ENCODE measurements at places on chromosomes 4 and X.

GRCh38 chrX:43566170-43566569 lies 89.9 kb upstream of the MAOA start:
- DNase-seq = no peak

- DNase-seq = no peak
Measured at GRCh38 chr4:40206426-40206825, 9.6 kb downstream of the RHOH start.

GRCh38 chr4:142547974-142548373 lies 298.1 kb downstream of the INPP4B start:
- no peak for DNase-seq

- DNase-seq = no peak
Measured at GRCh38 chr4:17492058-17492741, 19.7 kb downstream of the QDPR start.

DNA sequence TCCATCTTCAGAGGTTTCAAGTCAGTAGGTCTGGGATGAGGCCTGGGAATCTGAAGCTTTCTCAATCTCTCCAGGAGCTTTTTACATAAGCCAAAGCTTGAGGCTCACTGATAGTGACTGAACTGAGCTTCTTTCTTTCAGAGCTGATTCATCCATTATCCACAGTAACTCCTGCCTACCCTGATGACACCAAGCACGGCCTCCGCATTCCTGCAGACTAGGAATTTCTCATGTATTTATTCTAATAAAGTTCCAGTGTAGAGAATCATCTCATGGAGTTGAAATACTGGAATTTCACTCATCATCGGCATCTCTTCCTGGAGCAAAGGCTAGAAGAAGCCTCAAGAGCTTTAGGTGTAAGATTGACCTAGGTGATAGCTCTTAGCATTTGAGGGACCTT lies 12.1 kb upstream of the DCTD start:
- DNase-seq = no peak

- DNase-seq = no peak
Measured at GRCh38 chr4:57078685-57079521, 31.3 kb downstream of the IGFBP7 start.

- DNase-seq = no peak
Measured at GRCh38 chr4:13527192-13527980, 16.9 kb downstream of the NKX3-2 start.

DNA sequence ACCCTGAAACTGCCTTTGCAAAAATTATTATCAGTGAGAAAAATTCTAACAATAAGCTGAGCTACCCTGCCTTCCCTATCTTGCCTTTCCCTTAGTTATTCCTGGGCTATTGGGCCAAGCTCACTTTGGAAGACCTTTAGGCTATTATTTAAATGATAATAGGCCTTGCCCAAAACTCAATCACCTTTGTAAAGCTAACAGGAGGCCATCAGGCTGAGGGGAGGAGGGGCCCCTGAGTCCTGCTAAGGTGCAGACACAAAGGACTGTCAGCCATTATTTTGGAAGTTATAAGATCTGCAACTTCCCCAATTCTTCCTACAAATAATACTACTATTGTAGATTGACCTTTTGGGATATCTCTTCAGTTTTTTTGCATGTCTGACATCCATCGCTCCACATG lies 278.8 kb upstream of the DIAPH2 start:
- no peak for DNase-seq

- DNase-seq = no peak
Measured at GRCh38 chr4:32455231-32455630, 1735.1 kb downstream of the PCDH7 start.

GRCh38 chrX:105260291-105261043 lies 40.0 kb upstream of the TEX13A start:
- DNase-seq = no peak

- DNase-seq = peak; percentile 79
Measured at GRCh38 chrX:154486396-154487207, at the start of gene UBL4A. UBL4A (minus strand) TSS chrX:154486615; CDS start chrX:154486584, 31 bp downstream.

DNA sequence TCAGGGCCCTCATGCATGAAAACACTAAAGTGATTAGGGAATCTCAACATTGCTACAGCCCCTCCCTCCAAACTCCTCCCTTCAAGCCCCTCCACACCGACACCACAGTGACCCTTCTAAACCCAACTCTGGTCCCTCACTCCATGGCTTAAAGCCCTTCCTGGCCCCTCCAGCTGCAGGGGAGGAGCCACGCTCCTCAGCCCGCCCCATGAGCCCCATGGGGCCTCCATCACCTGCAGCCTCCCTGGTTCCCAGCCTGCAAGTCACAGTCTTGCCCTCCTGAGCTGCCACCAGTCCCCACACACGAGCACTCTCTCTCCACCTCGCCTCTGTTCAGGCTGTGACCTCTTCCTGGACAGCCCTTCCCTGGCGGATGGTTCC lies 31.2 kb downstream of the PPP2R2C start:
- DNase-seq = no peak

DNA sequence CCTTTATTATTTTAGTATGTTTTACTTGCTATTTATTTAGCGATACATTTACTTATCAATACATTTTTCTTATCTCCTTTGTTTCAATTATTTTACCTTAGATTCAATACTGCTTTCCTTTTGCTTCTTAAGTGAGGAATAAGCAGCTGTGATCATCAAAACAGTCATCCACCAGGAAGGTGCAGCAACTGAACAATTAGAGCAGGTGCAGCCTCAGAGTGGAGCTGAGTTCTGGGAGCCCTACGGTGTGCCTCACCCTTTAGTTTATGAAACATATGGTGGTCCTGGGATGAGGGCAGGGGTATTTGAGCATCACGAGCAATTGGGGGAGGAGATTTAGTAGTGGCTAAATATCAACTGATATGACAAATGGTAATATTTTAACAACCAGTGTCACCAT lies 111.0 kb downstream of the FRYL start:
- DNase-seq = no peak

DNA sequence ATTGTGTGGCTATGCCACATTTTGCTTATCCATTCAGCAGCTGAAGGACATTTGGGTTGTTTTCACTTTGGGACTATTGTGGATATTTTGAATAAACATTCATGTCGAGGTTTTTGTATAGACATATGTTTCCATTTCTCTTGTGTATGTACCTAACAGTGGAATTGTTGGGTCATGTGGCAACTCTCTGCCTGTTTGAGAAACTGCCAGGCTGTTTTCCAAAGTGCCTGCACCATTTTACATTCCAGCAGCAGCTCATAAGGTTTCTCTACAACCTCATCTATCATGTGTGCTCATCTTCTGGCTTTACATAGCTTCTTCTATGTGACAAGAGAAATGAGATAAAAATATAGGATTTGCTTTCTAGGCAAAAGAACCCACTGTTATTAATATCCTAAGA lies 29.5 kb upstream of the TSPAN5 start:
- DNase-seq = no peak

GRCh38 chr4:87505862-87506261 lies 23.3 kb downstream of the SPARCL1 start:
- DNase-seq = no peak

- no peak for DNase-seq
Measured at GRCh38 chr4:56961107-56961500, 16.3 kb downstream of the NOA1 start.

GRCh38 chr4:174133551-174133950 lies 149.9 kb downstream of the FBXO8 start:
- DNase-seq = peak; percentile 21

DNA sequence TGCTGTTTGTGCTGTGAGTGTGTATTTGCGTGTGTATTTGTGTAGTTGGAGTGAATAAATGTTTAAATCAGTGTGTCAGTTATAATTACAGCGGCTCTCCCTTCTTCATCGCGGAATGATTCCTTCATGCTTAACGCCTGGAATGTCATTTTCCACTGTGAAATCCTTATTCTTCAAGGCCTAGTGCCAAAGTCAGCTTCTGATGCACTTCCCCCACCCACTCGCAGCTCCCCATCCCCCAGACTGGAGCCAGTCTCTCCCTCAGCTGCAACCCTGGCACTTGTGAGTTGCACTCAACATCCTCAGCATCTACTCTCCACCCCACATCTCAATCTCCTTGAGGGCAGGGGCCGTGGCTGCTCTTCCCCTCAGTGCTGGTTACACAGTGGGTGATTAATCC lies 583.0 kb downstream of the BCOR start:
- no peak for DNase-seq

DNA sequence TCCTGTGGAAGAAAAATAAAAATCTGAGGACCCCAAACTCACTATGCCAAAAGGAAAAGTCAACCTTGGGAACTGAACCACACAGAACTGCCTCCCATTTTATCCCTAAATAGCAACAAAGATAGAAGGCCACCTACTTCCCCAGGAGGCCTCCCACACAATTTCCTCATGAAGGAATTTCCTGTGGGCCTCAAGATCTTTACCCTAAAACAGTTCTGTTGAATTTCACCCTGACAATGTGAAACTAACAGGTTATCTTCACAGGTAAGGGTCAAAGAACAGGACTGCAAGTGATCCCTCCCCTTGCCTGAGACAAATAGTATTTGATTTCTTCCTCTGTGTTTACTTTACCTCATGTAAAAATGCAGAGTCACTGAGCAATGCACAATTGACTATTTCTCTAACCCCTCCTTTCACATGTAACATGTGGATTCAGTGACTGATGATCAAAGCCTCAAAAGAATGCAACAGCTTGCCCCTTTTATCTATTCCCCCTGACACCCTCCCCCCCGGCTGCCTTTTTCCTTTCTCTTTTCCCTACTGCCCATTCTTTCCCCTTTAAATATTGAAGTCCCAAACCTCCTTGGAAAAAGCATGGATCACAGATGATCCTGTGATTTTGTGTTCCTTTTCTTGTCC lies 33.3 kb downstream of the MEPE start:
- no peak for DNase-seq

DNA sequence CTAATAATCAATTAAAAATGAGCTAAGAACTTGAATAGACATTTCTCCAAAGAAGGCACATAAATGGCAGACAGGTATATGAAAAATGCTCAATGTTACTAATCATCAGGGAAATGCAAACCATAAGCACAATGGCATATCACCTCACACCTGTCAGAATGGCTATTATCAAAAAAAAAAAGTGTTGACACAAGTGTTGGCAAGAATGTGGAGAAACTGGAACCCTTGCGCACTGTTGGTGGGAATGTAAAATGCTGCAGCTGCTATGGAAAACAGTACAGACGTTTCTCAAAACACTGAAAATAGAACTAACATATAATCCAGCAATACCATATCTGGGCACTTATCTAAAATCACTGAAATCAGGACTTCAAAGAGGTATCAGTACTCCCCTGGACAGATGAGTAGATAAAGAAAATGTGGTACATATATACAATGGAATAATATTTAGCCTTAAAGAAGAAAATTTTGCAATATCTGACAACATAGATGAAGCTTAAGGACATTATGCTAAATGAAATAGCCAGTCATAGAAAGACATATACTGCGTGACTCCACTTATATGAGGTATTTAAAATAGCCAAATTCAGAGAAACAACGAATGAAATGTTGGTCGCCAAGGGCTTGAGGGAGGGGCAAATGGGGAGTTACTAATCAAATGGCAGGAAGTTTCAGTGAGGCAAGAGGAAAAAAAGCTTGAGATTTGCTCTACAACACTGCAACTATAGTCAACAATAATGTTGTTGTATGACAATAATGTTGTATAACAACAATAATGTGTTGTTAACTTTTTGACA lies 175.5 kb downstream of the WDFY3 start:
- no peak for DNase-seq

DNA sequence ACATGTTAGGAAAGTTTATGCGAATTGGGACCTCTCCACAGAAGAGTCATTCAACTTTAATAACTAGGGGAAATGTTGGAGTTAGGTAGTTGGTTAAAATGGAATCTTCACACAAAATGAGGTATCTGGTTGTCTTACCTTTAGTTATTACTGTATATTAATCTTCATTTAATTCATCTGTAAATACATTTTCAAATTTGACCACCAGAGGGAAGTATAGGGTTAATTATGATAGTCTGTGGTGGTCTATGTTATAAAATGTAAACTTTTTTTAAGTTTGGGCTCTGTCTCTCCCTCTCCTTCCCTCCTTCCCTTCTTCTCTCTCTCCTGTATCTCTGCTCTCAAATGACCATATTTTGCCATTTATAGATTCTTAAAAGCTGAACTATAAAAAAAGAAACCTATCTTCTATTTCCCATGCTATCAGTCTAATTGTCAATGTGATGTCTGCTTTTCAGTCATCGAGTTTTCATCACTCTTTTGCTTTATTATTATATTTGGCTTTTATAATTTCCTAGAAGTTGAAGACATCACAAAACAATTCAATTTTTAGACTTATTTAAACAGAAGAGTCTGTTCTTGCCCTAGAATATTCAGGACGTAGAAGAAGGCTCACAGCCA lies 49.8 kb downstream of the TMEM144 start:
- peak; percentile 12 for DNase-seq

GRCh38 chr4:153794006-153794405 lies 5.1 kb upstream of the SFRP2 start:
- no peak for DNase-seq

DNA sequence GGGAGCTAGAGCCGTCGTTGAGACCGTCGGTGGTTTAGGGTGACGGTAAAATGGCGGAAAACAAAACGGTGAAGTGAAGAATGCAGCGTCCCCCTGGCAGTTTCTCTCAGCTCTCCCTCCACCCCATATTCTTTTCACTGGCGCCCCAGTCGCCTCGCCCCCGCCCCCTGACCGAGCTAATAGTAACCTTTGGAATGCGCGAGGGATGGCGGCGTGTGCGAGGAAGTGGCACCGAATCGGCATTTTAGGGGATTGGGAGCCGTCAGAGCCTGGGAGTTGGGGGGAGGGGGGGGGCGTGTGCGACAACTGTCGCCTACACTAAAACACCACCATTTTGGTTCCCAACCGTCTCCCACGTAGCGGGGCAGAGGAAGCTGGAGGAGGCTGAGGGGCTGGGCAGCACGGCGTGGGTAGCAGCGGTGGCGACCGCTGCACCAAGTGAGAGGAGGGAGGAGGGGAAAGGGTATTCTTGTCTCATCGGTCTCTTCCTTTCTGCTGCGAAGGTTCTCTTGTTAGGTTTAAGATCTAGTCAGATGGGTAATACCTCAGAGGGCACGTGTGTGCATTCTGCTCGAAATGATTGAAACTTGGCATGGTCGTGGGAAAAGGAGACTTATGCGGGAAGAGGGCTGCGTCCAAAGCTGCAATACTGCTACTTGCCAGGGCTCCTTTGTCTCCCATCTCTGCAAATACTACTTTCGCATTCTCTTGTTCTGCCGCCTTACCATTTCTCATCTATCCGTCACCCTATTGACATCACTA lies 840 bp downstream of the ZNF711 start:
- DNase-seq = peak; percentile 45

DNA sequence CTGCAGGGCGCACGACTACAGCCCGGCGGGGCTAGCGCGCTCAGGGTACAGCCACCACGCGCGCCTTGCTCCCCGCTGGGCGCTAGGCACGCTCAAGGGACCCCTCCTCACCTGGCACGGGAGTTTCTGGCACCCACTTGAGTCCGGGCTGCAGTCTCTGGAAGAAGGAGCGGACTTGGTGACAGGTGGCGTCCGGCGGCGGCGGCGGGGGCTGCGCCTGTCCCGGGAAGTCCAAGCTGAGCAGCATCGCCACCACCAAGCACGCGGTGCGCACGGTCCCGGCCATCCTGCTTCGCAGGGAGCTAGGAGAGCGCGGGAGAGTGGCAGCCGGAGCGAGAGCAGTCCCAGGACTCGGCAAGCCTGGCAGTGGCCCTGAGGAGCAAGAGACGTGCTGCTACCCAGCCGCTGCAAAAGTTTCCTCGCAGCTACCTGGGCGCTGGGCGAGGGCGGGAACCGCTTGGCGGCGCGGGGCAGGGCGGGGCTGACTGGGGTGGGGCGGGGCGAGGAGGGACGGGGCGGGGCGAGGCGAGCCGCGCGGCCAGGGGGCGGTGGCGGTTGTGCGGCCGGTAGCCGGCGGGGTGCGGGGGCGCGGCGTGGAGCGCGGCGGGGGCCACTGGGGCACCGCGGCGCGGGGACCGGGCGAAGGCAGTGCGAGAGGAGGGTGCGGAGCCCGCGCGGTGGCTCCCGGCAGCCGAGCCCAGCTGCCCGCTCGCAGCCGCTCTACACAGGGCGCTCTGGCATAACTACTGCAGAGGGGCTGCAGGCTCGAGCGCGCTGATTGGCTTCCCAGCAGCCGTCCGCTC lies at the start of gene GPC3:
TSS of gene GPC3 (minus strand) at position 431 of the 803 bp plus-strand sequence.
- peak; percentile 2 for DNase-seq

Data from NCI-H526 treated with DMSO at 0.1 percent for 48 hours (cell line).